ENCODE measurements at places on chromosomes 1 and 21.

- no peaks in the 10 kb centered on the region for H3K4me1 ChIP-seq
- DNase-seq = no peak
- no peak overlapping the region for H3K27ac ChIP-seq
- H3K27me3 ChIP-seq = no peaks in the 10 kb centered on the region
- no peak overlapping the region for H3K4me3 ChIP-seq
These were observed 35.0 kb upstream of the SLC30A1 start for GRCh38 chr1:211613951-211614350.

GRCh38 chr1:45322486-45323040 lies 4.1 kb upstream of the HPDL start:
- no peaks in the 10 kb centered on the region for H3K36me3 ChIP-seq
- H3K4me3 ChIP-seq = no peak overlapping the region
- no peak for DNase-seq

DNA sequence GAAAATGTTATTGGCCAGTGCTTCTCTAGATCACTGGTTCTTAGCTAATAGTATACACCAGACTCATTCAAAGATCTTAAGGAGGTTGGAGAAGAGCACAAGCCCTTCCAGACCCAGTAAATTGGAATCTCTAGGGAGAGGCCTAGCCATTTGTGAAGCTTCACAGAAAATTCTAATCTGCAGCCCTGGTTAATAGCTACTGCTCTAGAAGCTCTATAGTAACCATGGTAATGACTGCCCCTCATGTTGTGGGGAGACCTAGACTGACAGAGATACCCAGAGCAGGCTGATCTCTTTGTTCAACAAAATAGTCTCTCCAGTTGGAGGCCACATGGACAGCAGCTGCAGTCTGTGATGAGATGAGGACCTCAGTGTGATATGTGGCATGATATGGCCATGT lies 31.7 kb downstream of the ARID1A start:
- no peaks in the 10 kb centered on the region for H3K27me3 ChIP-seq
- peaks cover 10% of the 10 kb centered on the region for H3K36me3 ChIP-seq
- DNase-seq = no peak
- H3K4me1 ChIP-seq = peaks cover 53% of the 10 kb centered on the region

DNA sequence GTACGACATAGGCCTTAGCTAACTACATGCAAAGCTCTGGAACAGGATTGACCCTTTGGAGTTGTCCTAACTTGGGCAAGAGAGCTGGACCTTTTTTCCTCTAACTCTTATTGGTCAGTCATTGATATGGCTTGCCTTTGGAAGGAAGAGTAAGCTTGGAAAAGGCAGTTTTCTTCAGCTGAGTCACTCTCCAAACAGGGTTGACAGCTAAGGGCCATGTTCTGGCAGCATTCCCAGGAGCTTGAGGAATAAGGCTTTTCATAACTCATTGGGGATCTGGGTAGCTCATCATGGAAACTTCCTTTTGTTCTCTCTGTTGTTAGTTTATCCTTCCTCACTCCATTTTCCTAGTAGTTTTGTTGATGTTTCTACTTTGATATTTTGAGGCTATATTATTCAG lies 14.5 kb upstream of the ERRFI1 start:
- H3K36me3 ChIP-seq = peaks cover 4% of the 10 kb centered on the region
- no peak for DNase-seq
- H3K4me1 ChIP-seq = no peaks in the 10 kb centered on the region
- H3K27me3 ChIP-seq = peaks cover 9% of the 10 kb centered on the region
- no peak overlapping the region for H3K27ac ChIP-seq

DNA sequence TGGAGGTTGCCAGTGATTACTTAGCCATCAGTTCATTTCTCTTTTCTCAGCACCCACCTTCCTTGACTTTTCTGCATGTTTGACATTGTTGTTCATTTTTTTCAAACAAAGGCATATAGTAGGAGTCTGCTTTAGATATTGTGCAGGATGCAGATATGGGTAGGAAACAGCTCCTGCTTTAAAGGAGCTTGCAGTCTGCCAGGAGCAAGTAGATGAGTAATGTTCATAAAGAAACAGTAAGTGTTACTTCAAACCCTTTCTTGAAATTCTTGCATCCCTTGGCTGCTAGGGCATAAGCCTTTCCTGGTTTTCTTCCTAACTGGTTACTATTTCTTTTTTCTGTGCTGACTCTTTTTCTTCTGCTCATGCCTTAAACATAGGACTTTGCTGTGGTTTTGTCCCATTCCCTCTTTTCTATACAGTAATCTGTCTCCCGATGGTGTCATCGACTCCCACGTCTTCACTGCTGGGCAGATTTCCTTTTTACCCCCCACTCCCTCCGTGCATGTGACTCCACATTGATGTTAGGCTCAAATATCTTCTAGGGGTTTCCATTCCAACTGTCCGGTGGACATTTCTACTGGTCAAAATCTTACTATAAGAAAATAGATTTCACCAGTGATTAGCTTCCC lies 20.4 kb downstream of the PTGFRN start:
- H3K27ac ChIP-seq = no peak overlapping the region
- no peaks in the 10 kb centered on the region for H3K4me1 ChIP-seq
- no peak overlapping the region for H3K4me3 ChIP-seq
- DNase-seq = no peak
- H3K36me3 ChIP-seq = no peaks in the 10 kb centered on the region
- no peaks in the 10 kb centered on the region for H3K27me3 ChIP-seq

GRCh38 chr1:77649127-77649526 lies 33.3 kb downstream of the ZZZ3 start:
- peaks cover 43% of the 10 kb centered on the region for H3K36me3 ChIP-seq
- no peak overlapping the region for H3K27ac ChIP-seq
- no peak overlapping the region for H3K4me3 ChIP-seq
- H3K4me1 ChIP-seq = peaks cover 19% of the 10 kb centered on the region

DNA sequence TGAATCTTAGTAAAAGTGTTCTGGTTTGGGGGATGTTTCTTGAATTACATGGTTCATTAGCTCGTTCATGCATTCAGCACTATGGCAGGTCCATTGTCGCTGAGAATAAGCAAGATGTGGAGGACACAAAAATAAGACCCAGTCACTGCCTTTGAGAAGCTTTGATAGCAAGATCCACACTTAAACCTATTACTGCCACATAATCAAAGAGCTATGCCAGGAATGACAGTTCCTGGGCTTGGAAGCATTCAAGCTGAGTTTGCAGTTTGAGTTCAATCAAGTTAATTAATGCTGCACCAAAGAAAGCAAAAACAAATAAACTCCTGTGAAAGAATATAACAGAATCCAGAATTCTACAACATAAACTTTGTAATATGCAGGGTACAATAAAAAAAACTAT lies 131.8 kb downstream of the MIS18A start:
- no peaks in the 10 kb centered on the region for H3K4me1 ChIP-seq
- H3K27me3 ChIP-seq = peaks cover 4% of the 10 kb centered on the region
- DNase-seq = no peak
- H3K4me3 ChIP-seq = no peak overlapping the region

- H3K4me1 ChIP-seq = no peaks in the 10 kb centered on the region
- DNase-seq = no peak
- H3K4me3 ChIP-seq = no peak overlapping the region
- H3K36me3 ChIP-seq = peaks cover 3% of the 10 kb centered on the region
- H3K27ac ChIP-seq = no peak overlapping the region
These were observed 102.6 kb downstream of the AJAP1 start for GRCh38 chr1:4756851-4757580.

All from memory B cell (primary cell).